ENCODE measurements at places on chromosomes 5 and 9.

- DNase-seq, result no peak
Observed at GRCh38 chr5:146521403-146522106, 5.6 kb upstream of the GPR151 start.

DNA sequence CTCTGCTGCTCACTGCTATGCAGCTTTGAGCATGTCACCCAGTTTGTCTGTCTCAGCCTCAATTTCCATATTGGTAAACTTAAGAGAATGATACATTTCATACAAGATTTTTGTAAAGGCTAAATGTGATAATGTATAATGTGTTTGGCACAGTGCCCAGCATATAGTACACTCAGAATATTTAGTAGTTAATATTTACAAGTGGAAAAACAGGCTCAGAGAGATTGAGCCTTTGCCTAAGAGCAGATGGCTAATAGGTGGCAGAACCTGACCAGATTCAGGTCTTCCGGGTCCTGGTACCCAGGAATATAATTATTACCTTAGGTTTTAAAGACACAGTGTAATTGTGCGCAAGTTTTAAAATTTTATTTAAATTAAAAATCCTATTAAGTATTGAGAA, 46.8 kb upstream of the KIAA1958 start:
- DNase-seq, result no peak

DNA sequence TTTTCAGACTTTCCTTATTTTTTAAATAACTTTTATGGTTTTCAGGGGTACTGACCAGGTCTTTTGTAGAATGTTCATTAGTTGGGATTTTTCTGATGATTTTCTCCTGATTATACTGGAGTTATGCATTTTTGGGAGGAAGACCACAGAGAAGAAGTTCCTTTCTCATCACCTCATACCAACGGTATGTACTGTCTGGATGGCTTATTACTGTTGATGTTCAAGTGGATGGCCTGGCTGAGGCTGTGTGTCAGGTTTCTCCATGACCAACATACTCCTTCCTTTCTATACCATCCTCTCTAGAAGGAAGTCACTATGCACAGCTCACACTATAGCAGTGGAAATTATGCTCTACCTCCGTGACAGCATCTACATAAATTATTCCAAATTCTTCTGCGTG, 71.1 kb upstream of the NR3C1 start:
- DNase-seq, result no peak

DNA sequence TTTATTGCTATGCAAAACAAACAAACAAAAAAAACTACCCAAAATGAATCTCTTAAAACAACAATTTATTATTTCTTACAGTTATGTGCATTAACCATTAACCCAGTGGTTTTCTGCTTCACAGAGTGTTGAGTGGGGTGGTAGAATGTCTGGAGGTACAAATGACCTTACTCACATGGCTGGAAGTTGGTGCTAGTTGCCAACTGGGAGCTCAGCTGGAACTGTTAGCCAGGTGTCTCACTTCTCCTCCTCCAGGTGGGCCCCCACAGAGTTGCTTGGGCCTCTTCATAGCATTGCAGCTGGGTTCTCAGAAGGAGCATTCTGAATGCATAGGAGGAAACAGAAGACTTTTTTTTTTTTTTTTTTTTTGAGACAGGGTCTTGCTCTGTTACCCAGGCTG, 10.5 kb upstream of the B4GALT1 start:
- DNase-seq, result no peak

DNA sequence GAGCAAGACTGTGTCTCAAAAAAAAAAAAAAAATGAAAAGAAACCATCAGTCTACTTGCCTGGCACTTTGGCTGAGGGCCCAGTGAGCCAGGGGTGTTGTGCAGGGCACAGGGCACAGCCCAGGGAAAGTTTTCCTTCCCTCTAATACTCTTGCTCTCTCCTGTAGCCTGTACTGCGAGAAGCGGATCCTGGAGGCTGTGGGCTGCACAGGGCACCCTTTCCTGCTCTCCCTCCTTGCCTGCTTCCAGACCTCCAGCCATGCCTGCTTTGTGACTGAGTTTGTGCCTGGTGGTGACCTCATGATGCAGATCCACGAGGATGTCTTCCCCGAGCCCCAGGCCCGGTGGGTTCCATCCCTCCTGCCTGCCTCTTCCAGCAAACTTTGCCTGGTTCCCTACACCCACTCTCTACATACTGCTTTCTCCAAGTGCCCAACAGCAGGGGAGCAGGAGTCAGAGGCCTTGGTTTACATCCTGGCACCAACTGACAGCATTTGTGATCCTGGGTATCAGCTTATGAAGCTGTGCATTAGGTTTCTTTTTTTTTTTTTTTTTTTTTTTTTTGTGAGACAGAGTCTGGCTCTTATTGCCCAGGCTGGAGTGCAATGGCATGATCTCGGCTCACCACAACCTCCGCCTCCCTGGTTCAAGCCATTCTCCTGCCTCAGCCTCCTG, 7.2 kb downstream of the ZDHHC12 start:
- DNase-seq, result no peak

- no peak for DNase-seq
Observed at GRCh38 chr5:174327317-174327864, 281.9 kb downstream of the NSG2 start.
